Gastroesophageal sphincter (tissue), 4 donors: ENCODE measurements at places on chromosomes 16 and 17.

- ATAC-seq, result peak; percentile 38
Measured at GRCh38 chr17:6555331-6556120, 829 bp downstream of the PITPNM3 start.

DNA sequence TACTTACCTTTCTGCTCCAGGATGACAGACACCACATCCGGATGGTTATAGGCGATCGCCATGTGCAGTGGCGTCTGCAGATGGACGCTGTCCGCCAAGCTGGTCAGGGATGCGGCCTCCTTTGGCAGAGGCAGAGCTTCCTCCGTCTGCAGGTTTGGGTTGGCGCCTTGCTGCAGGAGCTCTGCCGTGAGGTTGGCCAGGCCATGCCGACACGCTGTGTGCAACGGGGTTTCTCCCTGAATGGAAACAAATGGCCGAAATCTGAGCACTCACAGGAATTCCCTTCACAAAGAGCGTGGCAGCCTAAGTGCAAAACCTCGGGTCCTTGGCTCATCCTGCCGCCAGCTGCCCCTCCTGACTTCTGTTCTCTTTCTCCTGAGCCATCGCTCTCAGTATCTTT, 41.8 kb downstream of the CYB5D2 start:
- no peak for ATAC-seq

DNA sequence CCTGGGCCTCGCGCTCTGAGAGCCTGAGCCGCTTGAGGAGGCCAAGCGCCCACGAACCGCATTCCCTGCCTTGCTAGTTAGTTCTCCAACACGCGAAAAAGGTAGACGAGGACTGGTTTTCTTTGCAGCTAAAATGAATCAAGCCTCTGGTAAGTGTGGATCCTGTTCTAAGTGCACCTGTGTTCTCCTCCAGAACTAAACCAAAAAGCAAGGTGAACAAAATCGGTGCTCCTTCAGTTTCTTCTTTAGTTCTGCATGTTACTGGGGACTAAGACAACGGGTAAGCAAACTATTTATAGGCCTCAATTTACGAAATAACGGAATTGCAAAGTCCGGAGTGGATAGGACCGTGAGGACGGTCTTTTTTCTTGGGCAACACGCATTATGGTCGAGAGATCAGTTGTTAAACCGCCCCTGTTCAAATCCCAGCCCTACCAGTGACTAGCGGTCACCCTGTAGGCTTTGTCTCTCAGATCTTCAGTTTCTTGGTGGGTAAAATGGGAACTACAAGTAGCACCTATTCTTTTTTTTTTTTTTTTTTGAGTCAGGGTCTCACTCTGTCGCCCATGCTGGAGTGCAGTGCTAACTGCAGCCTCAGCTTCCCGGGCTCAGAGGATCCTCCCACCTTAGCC, 993 bp upstream of the ANKRD11 start:
- no peak for ATAC-seq

DNA sequence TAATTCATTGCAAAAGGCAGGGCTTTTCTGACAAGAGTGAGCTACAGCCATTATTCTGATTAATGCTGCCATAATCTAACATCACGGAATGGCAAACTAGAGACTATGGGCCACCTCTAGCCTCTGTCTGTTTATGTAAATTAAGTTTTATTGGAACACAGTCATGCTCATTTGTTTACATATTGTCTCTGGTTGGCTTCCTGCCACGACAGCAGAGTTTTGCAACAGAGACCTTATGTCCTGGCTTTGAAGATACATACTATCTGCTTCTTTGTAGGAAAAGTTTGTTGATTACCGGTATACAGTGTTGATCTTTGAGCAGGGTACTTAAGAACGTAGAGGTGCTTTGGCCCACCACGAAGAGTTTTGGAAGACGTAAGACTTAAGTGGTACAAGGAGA, 715.9 kb upstream of the RBFOX1 start:
- ATAC-seq, result no peak

- ATAC-seq, result no peak
Measured at GRCh38 chr16:87202346-87202745, 114.8 kb downstream of the C16orf95 start.

- ATAC-seq, result no peak
Measured at GRCh38 chr17:62075308-62075815, 10.3 kb upstream of the MED13 start.
